ENCODE measurements at places on chromosomes 12 and 14.

DNA sequence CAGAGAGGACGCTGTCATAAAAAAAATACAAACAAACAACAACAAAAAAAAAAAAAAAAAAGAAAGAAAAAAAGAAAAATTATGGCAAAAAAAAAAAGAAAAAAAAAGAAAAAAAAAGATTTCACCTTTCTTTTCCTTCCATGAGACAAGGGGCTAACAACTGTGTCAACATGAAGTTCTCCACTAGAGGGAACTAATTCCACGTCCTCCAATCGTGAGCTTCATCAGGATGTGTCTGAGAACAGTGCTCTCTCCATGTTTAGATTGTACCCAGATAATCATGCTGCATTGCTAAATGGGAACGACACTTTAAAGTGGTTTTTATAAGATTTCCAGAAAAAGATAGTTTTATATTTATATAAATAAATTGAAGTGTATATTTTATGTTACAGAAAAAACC lies 96.2 kb upstream of the PTPRB start:
- DNase-seq, result peak; percentile 23

- DNase-seq, result no peak
Observed at GRCh38 chr14:60815371-60815770, 80.8 kb downstream of the MNAT1 start.

GRCh38 chr14:75138492-75138891 lies 11.6 kb upstream of the NEK9 start:
- DNase-seq, result no peak

DNA sequence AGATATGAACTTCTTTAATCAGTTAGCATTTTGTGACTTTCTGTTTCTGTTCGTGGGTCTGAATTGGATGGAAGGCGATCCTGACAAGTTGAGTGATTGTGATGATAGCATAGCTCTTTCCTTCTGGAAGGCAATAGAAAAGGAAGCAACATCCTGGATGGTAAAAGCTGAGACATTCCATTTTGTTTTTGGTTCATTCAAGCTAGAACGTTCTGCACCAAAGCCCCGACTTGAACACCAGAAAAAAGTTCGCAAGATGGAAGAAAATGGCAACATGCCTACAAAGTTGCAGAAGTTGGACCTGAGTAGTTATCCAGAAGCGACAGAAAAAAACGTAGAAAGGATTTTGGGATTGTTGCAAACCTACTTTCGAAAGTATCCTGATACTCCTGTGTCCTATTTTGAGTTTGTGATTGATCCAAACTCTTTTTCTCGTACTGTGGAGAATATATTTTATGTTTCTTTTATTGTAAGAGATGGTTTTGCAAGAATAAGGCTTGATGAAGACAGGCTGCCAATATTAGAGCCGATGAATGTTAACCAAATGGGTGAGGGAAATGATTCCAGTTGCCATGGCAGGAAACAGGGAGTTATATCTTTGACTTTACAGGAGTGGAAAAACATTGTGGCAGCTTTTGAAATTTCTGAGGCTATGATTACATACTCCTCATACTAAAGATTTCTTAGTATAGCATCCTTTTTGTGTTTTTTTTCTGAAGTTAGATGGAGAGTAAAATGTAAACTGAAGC lies 896 bp downstream of the EID3 start:
- DNase-seq, result peak; percentile 29

DNA sequence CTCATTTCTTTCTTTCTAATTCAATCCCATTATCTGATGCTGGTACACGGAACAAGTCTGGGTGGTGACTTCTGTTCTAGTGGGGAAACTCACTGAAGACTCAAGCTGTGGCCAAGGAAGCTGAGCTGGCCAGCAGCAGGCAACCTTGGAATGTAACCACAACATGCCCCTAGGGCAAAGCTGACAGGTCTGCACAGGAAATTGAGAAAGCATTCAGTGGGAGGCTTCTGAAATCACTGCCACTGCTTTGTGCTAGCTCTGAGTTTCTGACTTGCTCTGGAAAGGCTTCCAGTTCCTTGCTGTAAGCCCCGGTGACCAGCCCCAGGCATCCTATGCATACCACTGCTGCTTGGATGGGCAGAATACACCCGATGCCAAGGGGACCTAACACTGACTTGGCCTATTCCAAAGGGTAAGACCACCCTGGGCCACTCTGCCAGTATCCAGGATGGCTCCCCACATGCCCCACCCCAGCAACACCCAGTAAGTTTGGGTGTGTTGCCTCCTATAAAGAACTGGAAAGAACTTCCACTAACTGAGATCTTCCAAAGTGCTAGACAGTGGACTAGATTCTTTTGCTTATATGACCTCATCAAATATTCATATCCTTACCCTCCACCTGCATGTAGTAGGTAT lies 84.5 kb upstream of the CDKN3 start:
- peak; percentile 72 for DNase-seq

- DNase-seq, result no peak
Observed at GRCh38 chr12:49698619-49699545, 8.3 kb downstream of the FMNL3 start.

GRCh38 chr12:55745361-55746173 lies 2.6 kb downstream of the GDF11 start:
- no peak for DNase-seq

Data from GM04503 (cell line).